DMS79 (cell line): ENCODE measurements at places on chromosomes 4 and X.

DNA sequence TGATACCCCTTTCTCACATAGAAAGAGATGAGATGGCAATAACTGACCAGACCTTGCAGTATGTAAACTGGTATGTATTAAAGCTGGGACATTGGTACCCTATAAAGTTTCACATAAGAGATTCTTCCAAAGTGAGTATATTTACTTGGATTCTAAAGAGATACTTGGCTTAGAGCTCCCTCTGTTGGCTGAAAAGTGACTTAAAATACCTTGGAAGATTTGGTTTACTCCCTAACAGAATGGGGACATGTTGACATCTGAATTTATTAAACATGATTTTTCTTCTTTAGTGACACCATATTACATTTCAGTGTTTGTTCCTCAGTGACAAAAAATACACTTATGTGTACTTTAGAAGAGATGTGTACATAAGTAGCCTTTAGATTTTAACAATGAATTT is 47.9 kb upstream of the RGN start:
- DNase-seq, result no peak

DNA sequence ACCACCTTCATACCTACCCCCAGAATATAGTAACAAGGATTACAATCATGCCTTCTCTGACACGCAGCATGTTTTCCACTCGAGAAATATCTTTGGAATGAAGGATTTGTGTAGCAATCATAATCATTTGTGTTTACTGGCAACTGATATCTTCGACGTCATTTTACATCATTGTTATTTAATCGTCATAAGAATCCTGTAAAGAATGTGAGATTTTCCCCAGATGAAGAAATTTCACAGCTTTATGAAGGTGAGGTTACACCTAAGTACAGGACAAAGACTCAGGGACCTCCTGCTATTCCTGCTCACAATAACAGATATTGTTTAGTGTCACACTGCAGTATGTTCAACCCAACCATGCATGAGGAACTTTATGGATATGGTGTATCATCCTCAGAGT is 198.2 kb upstream of the LDB2 start:
- no peak for DNase-seq

GRCh38 chr4:25439918-25440477 is 62.9 kb downstream of the ANAPC4 start:
- peak; percentile 28 for DNase-seq

DNA sequence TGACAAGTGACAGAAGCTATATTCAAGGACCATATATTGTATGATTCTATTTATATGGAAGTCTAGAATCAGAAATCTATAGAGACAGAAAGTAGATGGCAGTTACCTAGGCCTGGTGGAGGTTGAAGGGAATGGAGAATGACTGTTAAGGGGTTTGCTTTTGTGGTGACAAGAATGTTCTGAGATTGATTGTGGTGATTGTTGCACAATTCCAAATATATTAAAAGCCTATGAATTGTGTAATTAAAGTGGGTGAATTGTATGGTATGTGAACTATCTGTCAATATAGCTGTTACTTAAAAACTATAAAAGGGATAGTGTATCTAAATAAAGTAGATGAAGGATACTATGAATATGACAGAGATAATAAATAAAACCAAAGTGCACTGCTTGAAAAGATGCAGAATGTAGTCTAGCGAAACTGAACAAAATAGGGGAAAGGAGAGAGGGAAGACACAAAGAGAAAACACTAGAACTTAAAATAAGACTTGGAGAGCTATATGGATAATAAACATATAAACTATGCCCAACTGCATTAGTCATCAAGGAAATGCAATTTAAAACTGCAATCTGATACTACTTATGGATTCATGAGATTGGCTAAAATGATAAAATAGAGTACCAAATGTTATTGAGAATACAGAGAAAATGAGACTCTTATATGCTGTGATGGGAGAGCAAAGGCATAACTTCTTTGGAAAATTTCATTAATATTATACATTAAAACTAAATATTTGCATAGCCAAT is 82.1 kb upstream of the BANK1 start:
- no peak for DNase-seq

DNA sequence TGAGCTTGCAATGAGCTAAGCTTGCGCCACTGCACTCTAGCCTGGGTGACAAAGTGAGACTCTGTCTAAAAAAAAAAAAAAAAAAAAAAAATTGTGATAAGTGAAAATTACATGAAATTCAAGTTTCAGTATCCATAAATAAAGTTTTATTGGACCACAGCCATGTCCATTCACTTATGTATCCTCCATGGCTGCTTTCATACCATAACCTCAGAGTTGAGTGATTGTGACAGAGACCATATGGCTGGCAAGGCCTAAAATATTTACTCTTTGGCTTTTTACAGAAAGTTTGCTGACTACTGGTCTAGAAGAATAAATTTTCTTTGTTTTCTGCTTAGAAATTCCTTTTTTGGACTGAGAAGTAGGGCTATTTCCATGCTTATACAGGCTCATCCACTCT is 11.8 kb upstream of the SHISA3 start:
- no peak for DNase-seq

DNA sequence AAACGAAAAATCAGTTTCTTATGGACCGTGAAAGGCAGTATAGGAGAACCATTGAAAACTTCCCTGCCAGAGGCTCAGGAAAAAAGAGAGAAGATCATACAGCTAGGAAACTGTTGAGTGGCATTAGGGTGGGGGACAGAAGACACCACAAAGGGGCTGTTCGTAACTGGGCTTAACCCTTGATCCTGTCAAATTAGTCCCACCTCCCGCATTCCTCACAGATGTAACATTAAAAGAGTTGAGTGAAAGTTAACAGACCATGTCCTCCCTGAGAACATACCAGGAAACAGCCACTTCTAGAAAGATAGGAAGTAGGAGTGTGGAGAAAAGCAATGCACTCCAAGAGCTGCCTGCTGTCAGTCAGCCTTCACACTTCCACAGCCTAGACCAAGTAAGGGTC is 8.7 kb downstream of the SHROOM4 start:
- no peak for DNase-seq

GRCh38 chrX:23936180-23936579 is 28.4 kb downstream of the CXorf58 start:
- DNase-seq, result no peak

GRCh38 chr4:68259191-68259590 is 13.7 kb upstream of the TMPRSS11B start:
- no peak for DNase-seq
